DMS79 treated with DMSO at 0.1 percent for 48 hours (cell line): ENCODE measurements at places on chromosomes 4 and X.

DNA sequence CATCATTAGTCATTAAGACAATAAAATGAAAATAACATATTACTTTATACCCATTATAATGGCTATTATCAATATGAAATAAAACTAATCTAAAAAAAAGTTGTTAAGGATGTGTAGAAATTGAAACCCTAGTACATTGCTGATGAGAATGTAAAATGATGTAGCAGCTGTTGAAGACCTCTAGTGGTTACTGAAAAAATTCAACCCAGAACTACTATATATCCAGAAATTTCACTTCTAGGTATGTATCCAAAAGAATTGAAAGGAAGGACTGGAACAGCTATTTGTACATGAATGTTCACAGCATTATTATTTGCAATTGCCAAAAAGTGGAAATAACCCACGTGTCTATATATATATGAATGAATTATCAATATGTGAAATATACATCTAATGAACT, 180.3 kb upstream of the KLHL4 start:
- no peak for DNase-seq

DNA sequence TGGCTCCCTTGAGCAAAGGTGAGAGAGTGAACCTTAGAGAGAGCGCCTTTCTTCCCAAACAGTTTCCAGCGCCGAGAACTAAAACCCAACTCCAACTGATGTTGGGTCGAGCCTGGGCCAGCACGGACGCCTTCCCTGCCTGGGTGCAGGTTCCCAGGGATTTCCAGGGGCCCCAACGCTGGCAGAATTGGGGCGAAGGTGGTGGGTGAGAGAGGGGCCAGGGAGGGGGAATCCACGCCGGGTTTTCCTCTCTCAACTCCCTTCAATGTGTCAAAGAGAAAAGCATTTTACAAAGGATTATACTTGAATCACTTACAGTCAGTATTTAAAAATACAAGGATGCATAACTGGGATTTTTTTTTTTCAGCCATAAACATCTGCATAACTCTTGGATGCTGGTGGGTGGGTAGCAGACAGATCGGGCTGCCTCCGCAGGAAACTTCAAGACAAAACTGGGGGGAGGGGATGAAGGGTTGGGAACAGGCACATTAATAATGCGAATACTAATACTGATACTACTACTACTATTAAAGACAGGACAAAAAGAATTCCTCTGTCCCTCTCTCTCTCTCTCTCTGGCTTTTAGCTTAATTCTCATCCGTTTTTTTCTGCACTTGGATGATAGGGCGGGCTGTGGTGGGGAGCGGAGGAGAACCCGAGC, 1.3 kb upstream of the ARX start:
- DNase-seq, result no peak

GRCh38 chrX:101931136-101931487, 715 bp downstream of the ZMAT1 start:
- DNase-seq, result no peak

- no peak for DNase-seq
These were observed 7.5 kb downstream of the SEPTIN6 start for GRCh38 chrX:119685225-119686066.

GRCh38 chr4:8919651-8920288, 48.1 kb upstream of the HMX1 start:
- no peak for DNase-seq

DNA sequence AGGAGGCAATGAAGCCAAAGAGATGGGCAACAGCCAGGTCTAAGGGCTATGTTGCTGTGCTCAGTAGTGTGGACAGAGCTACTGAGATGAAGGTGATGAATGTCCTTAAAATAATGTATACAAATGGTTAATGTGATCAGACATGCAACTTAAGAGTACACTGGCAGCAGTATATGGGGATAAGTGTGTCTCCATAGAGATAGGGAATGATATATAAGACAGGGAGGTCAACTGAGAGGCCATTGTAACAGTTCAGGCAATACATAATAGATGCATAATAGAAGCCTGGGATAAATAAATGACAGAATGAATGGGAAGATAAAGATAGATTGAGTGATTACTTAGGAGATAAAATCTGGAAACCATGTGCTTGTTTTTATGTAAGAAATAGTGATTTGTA, 250.0 kb downstream of the CFAP299 start:
- DNase-seq, result no peak

GRCh38 chr4:119529788-119530187, 98.8 kb downstream of the PDE5A start:
- no peak for DNase-seq

DNA sequence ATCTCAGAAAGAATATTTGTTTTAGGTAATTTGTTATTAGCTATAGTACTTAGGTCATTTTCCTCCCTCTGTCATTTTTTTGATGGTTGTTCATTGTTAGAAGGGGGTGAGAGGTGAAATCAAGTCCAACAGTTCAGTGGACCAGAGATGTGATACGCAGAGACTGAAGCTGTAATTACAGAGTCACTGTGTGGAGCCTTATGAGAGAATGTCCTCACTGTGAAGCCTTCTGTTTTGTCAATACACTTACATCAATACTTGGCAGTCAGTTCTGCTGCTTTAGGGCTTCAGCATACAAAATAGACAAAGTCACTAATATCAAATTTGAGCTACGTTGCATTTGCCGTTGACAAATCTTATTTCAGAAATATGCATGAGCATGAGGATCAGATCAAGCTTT, 692.5 kb downstream of the C4orf33 start:
- no peak for DNase-seq

DNA sequence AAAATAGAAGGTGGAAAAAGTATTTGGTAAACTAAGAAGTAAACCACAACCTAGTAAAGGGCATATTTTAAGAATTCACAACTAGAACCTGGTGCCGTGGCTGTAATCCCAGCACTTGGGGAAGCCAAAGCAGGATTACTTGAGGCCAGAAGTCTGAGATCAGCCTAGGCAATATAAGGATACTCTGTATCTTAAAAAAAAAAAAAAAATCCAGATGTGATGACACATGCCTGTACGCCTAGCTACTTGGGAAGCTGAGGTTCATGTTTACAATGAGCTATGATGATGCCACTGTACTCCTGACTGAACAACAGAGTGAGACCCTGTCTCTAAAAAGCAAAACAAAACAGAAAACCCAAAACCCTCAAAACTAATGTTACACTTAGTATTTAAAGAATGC, 294.9 kb upstream of the ZCCHC13 start:
- DNase-seq, result no peak

DNA sequence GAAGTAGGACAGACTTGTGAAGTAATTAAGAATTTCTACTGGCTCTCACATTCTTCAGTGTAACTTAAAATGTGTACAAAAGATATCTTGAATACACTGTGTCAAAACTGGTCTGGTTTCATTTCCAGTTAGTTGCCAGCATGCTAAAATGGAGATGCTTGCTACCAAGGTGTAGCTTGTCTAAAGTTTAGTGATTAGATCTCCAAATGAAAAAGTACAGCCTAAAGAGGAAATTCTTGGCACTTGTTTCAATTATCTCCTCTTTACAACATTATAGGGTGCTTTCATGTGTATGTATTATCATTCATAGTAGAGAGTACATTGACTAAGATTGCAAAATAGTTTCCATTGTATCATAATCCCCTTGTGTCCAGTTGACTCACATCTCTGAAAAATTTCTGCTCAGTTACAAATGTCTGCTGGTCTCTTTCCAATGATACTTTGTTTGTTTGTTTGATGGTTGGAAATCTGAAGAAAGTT, 97.3 kb upstream of the SPRY1 start:
- DNase-seq, result no peak

GRCh38 chrX:71052721-71053120, 15.4 kb downstream of the SNX12 start:
- DNase-seq, result no peak

DNA sequence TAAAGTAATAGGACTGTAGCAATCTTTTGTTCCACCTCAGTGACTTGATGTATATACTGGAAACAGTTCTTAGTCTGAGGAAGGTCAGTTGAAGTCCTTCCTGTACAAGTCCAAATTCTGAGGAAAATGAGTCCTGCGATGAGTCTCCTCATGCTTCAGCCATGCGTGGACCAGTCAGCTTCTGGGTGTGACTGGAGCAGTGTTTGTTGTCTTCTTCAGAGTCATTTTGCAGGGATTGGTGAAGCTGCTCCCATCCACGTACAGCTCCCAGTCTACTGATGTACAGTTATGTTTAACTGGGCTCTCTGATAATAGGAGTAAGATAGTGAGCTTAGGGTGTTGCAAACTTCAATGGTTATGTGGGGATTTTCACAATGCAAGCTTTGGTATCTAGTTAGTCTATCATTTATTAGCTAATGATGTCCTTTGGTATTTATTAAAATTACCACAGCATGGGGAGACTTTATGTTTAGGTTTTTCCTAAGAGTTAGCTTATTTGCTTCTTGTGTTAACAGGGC, 3.4 kb downstream of the UGT2B17 start:
- DNase-seq, result no peak

- DNase-seq, result no peak
These were observed 19.5 kb downstream of the SAT1 start for GRCh38 chrX:23802431-23802830.

DNA sequence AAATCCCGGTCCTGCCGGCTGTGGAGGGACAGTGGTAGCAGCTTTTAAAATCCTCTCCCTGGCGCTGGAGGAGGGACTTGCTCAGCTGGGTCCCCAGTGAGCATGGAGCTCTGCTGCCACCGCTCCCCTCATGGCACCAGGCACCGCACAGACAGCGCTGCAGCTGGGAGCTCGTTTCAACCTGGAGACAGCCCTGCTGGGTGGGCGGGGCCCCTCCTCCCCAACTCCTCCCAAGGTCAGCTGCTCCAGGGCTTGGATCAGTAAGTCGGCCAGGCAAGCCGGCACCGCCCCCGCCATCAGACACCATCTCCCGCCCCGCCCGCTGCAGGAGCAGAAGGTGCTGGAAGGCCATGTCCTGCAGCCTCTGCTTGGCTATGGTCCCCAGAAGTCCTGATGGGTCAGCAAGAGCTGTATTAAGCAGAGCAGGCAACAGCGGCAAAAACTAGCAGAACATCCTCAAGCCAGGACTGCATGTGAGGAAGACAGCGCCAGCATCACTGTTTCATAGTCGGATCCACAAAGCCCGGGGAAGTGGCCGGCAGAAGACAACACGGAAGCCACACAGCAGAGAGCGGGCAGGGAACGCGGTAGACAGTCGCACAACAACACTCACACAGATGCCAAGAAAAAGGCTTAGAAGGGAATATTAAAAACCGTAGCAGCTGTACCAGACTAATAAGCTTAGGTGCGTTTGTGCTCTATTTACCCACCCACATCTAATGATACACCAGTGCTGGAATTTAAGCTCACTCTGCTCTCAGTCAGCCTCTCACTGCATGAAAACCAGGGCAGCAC, 16.2 kb downstream of the ZFYVE28 start:
- peak; percentile 21 for DNase-seq

GRCh38 chr4:60221866-60222265, 978.3 kb upstream of the ADGRL3 start:
- DNase-seq, result no peak

GRCh38 chr4:144590020-144590419, 55.9 kb upstream of the HHIP start:
- no peak for DNase-seq

DNA sequence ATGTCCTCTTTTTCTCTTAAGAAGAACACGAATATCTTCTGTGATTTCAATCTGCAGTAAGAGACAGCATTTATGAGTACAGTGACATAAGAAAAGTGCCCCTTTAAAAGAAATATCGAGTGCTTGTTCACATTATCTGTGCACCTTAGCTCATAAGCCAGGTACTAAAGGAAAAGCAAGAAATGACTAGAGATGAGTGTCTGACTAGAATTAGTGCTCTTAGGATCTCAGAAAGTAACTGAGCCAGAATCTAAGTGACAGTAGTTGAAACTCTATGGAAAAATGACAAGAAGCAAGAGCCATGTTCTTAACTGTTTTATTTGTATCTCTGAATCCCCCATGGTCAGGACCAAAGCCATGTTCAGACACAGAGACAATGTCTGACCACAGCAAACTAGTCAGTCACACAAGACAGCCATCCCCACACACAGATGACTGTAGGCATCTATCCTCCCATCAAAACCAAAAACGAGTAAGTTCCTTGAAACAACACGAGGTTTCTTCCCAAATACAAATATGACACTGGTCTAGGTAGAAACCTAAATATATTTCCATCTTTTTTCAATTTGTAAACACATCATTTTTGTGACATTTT, 36.8 kb downstream of the ACSL4 start:
- DNase-seq, result no peak

GRCh38 chr4:156169011-156169410, 215.3 kb upstream of the CTSO start:
- DNase-seq, result peak; percentile 29

DNA sequence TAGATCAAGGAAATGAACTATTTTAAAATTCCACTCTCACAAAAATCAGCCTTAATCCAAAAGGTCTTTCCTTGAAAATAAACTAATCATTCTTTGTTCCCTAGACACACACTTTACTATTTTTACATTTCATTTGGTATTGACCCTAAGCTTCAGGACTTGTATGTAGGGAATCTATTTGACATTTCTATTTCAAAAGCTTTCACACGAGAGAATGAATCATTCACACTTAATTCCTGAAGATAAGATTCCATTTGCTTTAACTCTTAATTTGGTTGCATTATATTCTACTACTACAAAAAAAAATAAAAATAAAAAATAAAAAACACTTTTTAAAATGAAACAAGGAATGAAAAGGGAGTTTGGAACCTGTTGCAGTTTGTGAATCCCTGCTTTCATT, 43.7 kb downstream of the EDNRA start:
- no peak for DNase-seq

GRCh38 chr4:90922174-90922573, 795.0 kb downstream of the CCSER1 start:
- no peak for DNase-seq

DNA sequence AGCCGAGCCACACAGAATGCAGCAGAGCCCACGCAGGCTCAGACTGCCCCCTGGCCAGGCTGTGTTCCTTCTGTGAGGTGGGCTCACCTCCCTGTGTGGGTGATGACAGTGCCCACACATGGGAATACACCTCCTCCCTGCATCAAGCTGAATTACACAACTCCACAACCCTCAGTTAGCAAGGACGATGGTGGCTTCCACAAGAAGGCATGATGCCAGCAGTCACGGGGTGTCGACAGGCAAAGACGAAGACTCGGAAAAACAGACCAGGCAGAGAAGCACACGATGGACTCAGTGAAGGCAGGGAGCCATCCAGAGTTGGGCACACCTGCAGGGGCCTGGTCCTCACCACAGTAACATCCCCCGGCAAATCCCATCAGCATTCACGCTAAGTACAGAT, 12.1 kb downstream of the LETM1 start:
- DNase-seq, result no peak
